ENCODE measurements at places on chromosomes 12 and 14.
A peak's percentile ranks its signal among the peaks of the same experiment; 100 is the strongest.

- no peak for DNase-seq
Observed at GRCh38 chr12:111274777-111275176, 94.1 kb downstream of the PHETA1 start.

GRCh38 chr12:88496429-88496828 lies 83.8 kb downstream of the KITLG start:
- no peak for DNase-seq

GRCh38 chr12:53757101-53757770 lies 5.5 kb upstream of the CISTR start:
- DNase-seq = peak; percentile 47

DNA sequence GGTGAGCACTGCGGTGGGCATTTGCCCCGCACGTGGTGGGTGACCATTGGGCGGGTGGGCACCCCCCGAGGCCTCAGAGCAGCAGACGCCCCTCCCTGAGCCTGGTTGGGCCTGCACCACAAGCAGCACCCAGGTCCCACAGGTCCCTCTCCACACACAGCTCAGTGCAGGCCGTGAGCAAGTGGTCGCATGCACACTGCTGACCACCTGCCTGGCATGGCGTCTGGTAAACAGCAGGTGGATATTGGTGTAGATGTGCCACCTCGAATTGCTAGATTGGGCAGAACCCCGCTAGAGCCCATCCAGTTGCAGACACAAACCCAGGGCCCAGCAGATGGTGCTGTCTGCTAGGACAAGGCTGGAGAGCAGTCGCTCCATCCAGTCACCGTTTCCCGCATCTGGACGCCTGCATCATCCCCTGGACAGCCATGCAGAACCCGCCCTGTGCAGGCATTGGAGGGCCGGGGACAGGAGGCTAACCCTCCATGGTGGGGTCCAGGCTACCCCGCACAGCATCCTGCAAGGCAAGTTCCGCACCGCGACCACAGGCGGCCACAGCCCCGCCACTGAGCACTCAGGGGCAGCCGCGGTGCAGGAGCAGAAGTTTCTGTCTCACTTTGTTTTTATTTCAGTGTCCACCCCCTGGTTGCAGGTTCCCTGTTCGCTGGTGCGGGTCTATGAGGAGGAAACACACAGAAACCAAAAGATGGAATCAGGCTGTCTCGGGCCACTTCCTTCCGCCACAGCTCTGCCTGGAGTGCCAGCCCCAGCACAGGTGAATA lies 45.6 kb upstream of the RIMBP2 start:
- DNase-seq = no peak

GRCh38 chr12:75964150-75964549 lies 67.4 kb downstream of the PHLDA1 start:
- DNase-seq = no peak

DNA sequence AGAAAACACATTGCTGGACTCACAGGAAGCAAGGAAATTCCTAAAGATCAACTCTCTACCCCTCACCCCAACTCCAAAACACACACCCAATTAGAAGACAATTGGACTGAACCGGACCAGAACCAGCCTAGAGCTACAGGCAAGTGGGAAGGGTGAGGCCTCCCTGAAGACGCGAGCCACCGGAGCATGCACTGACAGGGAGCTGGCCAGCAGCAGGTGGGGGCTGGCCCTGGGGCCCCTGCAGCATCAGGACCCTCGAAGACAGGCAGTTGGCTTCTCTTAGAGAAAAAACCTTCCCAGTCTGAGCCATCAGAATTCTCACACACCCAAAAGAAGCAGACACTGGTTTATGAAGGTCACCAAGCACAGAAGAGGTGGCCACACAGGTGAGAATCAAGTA lies 209.5 kb upstream of the DIO3 start:
- no peak for DNase-seq

DNA sequence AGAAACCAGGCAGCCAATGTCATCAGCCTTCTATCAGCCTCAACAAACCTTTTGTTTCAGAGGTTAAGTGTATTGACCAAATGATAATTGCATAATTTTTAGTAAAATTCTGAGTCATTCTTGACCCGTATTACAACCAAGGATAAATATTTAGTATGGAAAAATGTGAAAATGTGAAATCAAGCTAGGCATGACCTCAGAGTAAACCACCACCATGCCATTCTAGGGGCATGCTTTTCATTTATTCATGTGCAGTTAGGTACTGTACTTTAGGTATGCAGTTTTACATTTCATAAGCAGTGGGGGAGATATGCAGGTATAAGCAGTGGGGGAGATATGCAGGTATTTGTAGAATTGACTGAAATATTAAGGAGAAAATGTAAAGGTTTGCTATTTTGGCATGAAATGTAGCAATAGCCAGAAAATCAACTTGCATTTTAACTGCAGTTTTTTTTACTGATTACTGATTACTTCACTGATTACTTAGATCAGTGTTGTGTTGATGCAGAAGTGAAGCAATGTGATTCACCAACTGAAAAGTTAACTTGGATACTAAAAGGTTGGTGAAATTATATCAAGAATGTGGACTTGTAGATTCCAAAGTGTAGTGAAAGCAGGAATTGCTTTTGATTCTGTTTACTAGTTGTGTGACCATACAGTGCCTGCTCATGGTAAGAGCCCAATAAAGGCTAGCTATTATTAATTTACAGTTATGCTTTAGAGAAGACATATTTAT lies 184.2 kb downstream of the ESR2 start:
- DNase-seq = no peak

GRCh38 chr14:32703183-32703621 lies 235.5 kb upstream of the NPAS3 start:
- no peak for DNase-seq

DNA sequence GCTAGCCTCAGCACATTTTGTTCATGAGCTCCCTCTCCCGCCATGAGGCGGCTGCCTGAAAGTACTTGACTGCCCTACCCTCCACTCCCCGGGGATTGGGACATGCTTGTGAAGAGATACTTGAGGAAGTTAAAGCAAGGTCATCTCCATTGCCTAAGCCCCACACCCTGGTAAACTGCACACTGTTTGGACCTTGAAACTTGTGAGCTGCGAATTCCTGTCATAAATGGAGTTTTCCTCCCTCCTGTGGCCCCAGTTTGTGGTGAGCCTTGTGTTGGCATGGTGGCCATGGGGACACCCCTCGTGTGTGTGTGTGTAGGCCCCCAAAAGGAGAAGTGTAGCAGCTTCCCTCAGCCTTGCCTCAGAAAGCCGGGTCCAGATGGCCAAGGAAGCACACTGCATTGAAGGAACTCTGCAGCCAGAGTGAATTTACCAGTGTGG lies 395.5 kb downstream of the ZFP36L1 start:
- DNase-seq = no peak

DNA sequence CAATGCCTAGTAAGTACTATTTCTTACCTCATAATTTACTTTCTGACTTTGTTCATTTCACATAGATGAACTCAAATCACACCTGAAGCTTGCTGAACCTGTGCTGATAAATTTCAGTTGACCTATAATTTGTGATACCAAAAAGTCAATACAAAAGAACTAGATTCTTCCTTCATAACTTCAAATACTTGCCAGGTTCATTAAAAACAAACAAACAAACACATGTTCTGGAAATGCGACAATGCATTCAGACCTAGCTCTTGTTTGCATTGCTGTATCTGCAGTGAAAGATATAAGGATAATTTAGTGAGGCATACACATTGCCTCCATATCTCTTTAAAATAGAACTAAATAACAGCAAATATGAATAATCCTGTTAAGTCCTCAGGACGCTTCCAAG lies 221.3 kb downstream of the GXYLT1 start:
- DNase-seq = no peak

GRCh38 chr14:20934148-20934762 lies 21.0 kb upstream of the RNASE2 start:
- DNase-seq = no peak

GRCh38 chr14:60485057-60485597 lies 736 bp downstream of the C14orf39 start:
- DNase-seq = no peak

DNA sequence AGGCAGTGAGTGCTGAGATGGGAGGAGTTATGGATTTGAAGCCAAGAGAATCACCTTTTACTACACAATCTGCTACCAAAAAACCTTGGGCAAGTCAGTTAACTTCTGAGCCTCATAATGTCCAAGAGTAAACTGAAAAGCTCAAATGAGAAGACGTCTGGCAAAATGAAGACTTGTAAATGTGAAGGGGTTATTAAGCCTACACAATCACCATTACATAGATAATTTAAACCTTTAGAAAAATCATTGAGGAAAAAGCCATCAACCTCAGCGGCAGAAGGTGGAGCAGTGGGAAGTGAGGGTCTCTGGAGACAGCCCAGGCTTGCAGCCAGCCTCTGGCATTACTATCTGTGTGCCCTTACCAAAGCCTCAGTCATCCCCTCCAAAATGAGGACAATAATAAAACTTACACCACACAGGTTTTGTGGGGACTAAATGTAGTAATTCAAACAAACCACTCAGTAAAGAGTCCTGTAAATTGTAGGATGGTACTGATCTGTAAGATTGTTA lies 50.5 kb upstream of the CCDC175 start:
- DNase-seq = no peak

DNA sequence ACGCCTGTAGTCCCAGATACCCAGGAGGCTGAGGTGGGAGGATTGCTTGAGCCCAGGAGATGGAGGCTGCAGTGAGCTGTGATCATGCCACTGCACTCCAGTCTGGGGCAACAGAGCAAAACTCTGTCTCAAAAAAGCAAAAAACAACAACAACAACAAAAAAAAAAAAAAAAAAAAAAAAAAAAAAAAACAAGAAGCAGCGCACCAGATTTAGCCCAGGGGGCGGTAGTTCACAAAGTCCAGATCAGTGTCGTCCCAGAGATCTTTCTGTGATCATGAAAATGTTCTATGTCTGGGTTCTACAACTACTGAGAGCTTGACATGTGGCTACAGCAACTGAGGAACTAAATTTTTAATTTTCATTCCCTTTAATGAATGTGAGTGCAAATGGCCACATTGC lies 27.4 kb downstream of the OAS2 start:
- DNase-seq = no peak

DNA sequence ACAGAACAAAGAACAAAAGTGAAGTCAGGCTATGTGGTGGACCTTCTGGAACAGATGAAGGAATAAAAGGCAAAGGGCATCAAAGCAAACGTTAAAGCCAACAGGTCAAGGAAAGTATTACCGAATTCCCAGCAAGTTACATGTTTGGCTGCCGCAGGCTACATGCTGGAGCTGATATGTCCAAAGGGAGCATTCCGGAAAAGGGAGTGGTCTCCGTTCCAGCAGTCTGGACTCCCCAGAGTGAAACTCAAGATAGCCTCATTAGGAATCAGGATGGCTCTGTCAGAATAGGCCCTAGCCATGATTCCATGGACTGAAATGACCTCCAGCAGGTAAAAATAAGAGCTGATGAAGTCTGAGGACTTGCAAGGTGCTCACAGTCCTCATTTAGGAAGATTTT lies 379.8 kb upstream of the PRICKLE1 start:
- DNase-seq = no peak

GRCh38 chr12:93378998-93379325 lies 1.2 kb downstream of the NUDT4 start:
- DNase-seq = no peak

DNA sequence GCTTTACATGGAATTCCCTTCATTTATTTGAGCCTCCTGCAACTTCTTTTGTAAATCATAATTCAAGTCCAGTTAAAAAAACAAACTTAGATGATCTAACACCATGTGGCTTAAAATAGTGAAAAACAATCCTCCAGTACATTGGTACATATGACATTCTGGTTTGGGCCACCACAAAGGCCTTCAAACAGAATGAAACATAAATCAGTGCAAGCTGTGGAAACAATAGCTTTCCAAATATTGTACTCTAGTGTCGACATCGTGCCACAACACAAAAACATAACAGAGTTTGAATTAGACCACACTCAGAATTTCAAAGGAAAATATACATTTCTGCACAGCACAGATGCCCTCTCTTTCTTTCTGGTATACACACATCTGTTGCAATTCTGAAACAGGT lies 751.3 kb downstream of the SLC6A15 start:
- no peak for DNase-seq

- DNase-seq = no peak
Observed at GRCh38 chr12:56034586-56035332, 7.0 kb upstream of the RPS26 start.

DNA sequence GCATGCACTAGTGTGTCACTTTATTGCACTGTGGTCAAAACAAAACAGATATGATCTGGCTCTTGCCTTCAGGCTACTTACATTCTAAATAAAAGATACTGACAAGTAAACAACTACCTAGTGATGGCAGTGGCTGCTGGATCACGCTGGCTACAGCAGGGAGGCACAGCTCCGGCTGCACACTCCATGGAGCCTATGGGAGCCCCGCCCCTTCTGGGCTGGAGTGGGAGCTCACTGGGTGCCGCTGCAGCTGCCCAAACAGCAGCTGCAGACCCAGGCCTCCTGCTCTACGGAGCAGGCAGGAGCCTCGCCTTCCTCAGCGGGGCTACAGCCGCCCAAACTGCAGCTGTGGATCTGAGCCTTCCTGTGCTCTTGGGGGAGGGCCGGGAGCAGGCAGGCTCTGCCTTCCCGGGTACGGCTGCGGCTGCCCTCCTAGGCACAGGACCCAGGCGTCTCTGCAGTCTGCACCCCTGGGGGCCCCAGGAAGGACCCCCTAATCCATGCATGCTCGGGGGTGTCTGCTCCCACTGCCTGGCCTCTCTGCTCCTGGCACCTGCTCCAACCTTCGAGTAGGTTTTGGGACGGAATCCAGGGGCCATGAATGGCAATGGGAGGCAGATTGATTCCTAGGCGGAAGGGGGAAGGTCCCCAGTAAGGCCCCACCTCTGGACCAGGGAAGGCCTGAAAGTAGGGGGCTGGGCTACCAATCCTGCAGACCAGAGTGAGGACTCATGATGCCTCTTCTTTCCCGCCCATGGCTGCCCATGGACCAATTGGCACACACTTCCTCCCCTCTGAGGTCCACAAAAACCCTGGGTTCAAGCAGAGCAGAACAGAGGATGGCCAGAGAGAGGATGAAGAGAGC lies 253.1 kb downstream of the ANO6 start:
- DNase-seq = no peak

DNA sequence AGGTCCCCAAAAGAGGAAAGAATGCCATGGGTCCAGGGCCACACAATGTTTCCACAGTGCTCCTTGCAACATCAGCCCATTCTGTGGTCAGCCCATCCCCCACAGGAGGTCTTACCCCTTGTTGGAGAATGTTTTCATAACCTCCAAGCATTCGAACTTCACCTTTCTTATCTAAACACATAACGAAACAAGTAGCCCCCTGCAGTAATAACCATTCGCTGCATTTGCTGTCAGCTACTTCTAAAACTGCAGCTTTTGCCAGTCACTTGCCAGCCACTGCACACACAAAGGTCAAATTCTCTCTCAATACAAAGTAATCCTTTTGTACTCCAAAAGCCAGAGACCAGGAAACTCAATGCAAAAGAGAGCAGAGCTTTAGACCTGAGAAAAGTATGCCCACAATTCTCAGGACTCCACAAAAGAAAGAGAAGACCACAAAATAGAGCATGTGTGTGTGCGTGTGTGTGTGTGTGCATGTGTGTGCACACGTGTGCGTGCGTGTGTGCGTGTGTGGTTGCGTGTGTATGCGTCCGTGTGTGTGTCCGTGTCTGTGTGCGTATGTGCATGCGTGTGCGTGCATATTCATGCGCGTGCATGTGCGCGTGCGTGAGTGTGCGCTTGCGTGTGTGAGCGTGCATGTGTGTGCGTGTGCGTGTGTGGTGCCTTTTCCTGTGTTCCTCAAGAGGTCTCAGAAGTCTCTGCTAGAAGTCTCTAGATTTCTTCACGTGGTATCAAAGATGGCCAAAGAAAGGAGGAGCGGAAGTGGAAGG lies 31.7 kb upstream of the NINJ2 start:
- DNase-seq = no peak

All from stimulated activated CD8-positive, alpha-beta memory T cell treated with anti-CD3 and anti-CD28 coated beads, Interleukin-4, amount 100 ng/mL, for 1 hour (primary cell).